Stimulated activated CD8-positive, alpha-beta memory T cell treated with anti-CD3 and anti-CD28 coated beads, Interleukin-15, amount 100 ng/mL, for 1 hour (primary cell): ENCODE measurements at places on chromosomes 6 and 20.

GRCh38 chr20:63547725-63548480, at the start of gene SRMS:
TSS of gene SRMS (minus strand) at chr20:63547749. CDS start at chr20:63547463, 286 bp downstream.
- DNase-seq, result no peak

- DNase-seq, result no peak
Observed at GRCh38 chr20:58930496-58930895, 50.6 kb upstream of the NELFCD start.

DNA sequence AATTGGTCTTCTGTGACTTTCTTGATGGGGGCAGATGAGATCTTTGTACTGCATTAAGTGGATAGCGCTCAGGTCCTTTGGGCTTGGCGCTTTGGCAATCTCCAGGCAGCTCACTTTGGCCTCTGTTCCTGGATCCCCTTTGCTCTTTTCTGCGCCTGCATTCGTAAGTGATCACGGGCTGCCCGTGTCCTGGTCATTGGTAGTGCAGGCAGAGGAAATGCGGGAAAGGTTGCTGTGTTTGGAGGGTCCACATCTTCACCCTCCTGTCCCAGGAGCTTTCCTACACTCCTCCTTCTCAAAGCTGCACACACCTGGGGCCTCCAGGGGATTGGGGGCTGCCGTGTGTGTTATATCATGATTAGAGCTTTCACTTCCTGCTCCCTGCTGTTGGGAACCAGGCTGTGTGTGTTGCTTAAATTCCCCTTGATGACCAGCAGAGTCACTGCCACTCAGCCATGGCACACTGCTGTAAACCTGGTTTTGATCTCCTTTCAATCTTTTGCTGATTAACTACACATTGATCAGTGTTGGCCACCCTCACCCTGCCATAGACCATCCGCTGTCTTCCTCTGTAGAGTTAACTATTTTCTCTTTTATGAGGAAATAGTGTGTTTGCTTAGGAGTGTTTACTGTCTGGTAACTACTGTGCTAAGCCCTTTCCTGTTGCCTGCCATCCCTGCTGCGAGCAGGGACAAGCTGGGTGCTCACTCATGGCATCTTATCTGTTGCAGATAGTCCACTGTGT, 13.0 kb upstream of the SNHG17 start:
- DNase-seq, result no peak

- DNase-seq, result no peak
Observed at GRCh38 chr6:97677626-97678025, 394.6 kb upstream of the MMS22L start.

DNA sequence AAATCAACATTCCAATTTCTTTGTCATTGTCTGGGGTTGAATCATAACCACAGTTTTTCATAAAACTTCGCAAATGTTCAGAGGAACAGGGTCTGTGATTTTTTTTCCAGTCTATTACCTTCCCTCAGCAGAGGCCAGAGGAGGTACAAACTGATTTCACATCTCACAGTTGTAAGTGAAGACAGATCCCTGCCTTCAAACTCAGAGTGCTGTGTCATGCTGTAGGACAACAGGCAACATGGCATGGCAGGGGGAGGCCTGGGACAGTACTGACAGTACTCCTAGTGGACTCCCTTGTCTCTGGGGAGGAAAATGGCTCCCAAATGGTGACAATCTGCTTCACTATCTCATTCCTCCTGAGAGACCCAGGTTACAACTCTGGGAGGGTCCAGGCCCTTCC, 308.6 kb downstream of the CDC5L start:
- no peak for DNase-seq

- no peak for DNase-seq
Observed at GRCh38 chr6:90709431-90709996, 122.6 kb upstream of the MAP3K7 start.

GRCh38 chr20:14566505-14566904, 229.1 kb upstream of the FLRT3 start:
- DNase-seq, result no peak

GRCh38 chr20:57480444-57481160, 44.3 kb downstream of the CTCFL start:
- DNase-seq, result no peak

GRCh38 chr6:81752921-81753710, 635 bp upstream of the TENT5A start:
- DNase-seq, result peak; percentile 30

DNA sequence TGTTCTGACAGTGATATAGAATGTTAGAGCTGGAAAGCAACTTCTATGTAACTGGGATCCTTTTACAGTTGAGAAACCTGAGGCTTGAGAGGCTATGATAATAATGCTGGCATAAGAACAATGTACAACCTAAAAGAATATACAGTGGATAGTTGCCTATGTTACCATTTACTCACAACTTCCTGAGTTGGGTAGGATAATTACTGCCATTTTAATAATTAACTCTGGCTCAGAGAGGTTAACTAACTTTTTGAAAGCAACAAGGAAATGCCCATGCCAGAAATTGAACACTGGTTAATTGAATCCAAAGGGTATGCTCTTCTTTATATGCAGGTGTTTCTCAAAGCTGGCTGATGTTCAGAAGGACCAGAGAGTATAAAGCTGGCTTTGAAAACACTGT, 530.7 kb upstream of the MAP3K7 start:
- DNase-seq, result no peak

DNA sequence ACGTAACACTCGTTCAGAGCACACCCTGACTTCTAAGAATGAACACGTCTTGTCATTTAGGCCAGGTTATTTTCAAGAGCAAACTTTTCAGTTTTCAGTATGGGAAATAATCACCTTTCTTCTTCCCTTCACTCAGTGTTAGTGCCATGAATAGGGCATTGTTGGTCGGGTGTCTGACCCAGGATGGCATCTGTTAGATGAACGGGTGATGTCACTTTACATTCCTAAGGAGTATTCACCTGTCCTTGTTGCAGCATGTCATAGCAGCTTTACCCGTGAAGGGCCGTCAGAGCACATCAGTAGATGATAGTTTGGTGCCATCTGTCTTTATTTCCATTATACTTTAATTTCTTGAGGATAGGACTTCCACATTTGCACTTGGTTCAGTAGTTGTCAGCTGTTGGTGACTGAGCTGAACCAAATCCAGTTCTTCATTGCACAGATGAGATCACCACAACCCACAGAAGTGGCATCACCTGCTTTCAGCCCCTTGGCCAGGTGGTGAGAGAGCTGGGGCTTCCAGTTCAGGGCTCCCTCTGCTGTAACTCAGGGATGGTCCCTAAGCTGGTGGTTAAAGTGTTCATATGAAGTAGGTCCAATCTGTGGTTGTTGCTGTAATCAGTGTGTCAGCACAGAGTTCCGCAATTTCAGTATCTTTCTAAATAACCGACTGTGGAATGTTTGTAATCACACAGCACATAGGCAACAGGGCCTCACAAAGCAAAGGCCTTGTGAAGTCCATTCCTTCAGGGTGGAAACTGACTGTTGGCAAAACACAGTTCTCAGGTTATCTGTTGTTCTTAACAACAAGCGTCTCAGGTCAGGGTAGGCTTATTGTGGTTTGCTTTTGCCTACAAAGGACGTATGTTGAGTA, 68.2 kb downstream of the FAM120B start:
- no peak for DNase-seq

DNA sequence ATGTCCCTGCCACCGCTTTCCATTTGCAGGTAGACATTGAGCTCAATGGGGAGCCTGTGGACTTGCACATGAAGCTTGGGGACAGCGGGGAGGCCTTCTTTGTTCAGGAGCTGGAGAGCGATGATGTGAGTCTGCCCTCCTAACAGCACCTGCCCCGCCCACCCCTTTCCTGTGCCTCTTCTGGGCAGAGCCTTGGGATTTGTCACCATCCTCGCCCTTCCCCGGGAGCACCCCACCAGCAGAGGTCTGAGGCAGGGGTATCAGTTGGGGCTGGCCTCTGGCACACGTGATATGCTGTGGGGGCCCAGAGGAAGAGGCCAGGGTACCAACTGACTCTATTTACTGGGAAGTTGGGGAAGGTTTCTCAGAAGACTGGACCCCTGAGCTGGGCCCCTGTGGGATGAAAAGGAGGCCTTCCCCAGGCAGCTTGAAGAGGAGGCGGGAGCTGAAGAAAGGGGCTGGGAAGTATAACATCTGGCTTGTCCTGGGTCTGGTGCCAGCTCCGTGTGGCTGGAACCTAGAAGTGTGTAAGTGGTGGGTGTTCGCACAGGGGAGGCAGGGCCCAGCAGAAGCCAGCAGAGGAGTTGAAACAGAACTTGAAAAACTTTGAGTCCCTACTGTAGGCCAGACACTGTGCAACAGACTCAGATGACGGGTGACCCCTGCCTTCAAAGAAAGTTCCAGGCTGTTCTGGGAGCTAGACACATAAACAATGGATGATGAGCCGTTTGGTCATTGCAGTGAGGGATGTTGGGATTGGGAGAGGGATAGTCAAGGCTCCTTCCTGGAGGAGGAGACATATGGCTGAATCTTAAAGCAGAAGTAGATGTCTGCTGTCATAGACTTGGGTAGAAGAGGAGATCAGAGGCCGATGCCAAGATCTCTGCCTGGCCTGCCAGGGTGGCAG, 7.2 kb downstream of the LPIN3 start:
- no peak for DNase-seq

DNA sequence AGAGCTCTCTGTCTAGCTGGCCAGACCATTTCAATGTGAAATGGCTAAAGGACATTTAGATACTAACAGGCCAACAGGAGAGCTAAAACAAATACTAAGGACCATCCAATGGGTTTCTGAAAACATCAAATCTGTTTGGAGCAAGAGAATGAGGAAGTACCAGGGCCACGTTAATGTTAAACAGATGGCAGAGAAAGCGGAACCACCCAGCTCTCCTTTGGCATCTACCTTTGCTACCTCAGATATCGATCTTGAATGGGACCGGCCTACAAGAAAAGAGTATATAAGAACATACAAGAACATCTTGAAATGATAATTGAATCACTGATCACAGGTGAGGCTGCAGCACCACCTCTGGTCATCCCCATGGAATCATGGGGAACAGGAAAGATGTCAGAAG, 31.8 kb downstream of the KCNK5 start:
- no peak for DNase-seq

GRCh38 chr6:135270676-135271536, 89.8 kb downstream of the MYB start:
- no peak for DNase-seq

DNA sequence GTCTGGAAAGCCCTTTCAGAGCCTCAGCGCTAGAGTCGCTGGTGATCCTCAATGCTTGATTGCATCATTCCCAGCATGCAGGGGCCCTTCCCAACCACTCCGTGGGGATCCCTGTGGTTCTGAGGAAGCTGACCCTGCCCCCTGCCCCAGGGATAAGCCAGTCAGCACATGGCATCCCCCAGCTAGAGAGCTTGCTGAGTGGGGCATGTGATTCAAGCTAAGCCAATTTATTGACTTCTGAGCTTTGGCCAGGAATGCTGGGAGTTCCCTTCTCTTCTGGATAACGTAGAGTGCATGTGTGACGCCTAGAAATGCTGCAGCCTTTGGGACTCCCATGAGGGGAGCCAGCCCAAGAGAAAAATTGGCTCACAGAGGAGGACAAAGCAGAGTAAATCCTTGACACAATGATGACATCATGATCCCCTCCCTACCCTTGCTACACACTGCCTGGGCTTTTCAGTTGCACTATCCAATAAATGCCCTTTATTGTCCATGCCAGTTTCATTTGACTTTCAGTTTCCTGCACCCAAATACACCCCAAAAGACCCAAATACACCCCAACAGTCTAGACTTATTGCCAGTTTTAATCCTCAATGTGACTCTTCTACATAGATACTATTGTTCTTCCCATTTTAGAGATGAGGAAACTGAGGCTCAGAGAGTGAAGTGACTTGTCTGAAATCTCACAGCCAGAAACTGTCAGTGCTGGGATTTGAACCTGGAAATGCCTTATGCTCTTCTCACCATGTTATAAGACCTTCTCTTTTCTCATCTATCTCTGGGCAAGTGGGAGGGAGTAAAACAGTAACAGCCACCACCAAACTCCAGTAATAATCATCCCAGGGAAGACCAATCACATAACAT, 34.3 kb downstream of the KCNB1 start:
- no peak for DNase-seq

DNA sequence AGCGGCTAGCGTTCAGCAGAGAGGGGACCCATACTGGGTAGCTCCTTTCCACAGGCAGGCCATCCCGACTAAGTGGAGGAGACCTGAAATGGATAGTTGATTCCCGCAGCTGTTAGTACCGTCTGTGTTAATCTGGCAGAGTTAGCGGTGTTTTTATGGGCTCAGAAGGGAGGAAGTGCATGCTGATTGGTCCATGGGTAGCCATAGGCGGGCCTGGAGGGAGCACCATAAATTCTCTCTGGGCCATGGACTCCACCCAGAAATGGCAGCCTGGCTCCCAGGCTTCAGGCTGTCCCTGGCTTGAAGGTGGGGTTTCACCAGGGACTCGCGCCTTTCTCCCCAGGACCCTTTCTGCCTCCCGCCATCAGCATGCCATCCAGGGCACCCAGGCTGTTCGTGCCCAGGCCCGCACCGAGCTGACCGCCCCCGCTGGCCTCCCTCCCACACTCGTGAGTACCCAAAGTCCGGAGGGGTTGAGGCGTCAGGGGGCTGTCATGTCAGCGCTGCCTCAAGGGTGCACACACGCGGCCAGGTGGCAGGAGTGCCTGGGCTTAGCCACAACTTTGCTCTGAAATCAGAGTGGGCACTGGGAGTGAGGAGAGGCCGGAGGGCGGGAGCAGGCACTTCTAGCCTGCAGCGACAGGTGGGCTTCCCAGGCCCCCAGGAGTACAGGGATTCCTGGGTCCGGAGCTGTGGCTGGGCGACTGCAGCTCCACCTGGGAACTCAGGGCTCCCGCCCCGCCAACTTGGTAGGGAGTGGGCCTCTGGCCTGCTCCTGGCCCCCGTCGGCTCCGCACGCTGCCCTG, 694.3 kb upstream of the FLRT3 start:
- DNase-seq, result no peak

- DNase-seq, result no peak
Observed at GRCh38 chr6:35209622-35210247, 4.0 kb upstream of the SCUBE3 start.

- no peak for DNase-seq
Observed at GRCh38 chr6:31270788-31271640, 878 bp downstream of the HLA-C start.
